ENCODE measurements at places on chromosomes 7 and 10.

DNA sequence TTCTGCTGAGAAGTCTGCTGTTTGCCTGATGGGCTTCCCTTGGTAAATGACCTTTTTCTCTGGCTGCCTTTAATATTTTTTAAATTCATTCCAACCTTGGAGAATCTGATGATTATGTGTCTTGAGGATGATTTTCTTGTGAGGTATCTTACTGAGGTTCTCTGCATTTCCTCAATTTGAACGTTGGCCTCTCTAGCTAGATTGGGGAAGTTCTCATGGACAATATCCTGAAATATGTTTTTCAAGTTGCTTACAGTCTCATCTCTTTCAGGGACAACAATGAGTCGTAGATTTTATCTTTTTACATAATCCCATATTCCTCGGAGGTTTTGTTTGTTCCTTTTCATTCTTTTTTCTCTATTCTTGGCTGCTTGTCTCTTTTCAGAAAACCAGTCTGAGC, 208.4 kb downstream of the KIF20B start:
- no peak for DNase-seq

- no peak for DNase-seq
Measured at GRCh38 chr10:118971876-118972275, 57.6 kb upstream of the NANOS1 start.

- DNase-seq, result no peak
Measured at GRCh38 chr7:5424749-5425506, 1.3 kb upstream of the TNRC18 start.

- DNase-seq, result no peak
Measured at GRCh38 chr10:119398996-119399395, 143.5 kb downstream of the RGS10 start.

GRCh38 chr10:86498598-86498997, 23.0 kb downstream of the WAPL start:
- no peak for DNase-seq

GRCh38 chr10:100735337-100736143, 9.8 kb upstream of the PAX2 start:
- DNase-seq, result no peak

DNA sequence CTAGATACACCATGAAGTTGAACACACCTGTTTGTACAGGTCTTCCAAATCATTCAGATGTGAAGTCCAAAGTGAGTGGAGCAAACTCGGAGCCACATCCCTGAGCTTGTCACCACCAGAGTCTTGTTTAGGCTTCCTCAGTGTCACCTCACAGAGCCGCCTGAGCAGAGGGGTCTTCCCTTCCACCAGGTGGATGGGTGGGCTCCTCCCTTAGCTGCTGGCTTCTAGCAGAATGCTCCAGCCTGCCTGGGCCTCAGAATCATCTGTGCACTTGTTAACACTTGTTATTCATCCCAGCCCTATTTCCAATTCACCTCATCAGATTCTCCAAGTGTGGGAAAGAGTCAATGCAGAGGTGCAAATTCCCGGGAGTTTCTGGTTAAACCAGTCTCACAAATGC, 32.5 kb downstream of the C10orf71 start:
- DNase-seq, result no peak

- DNase-seq, result no peak
Measured at GRCh38 chr10:209357-209756, 74.1 kb downstream of the ZMYND11 start.

GRCh38 chr7:154646126-154647013, 356.6 kb downstream of the PAXIP1 start:
- no peak for DNase-seq

Measured in stimulated activated CD8-positive, alpha-beta memory T cell treated with anti-CD3 and anti-CD28 coated beads, Interleukin-4, amount 100 ng/mL, for 1 hour (primary cell).